ENCODE measurements at places on chromosomes 6 and 20. TPM values are rescaled to one million over a fixed set of nuclear protein-coding genes. Genes with fewer than 3 reads are reported as not detected.

CTAGE9 gene
- total RNA-seq = not detected

SFTA2 gene
- not detected for total RNA-seq

CNBD2 gene
- total RNA-seq = 0.90 TPM

PRPF6 gene
- 73.2 TPM for total RNA-seq

ADGRF5 gene
- 17.6 TPM for total RNA-seq

HEBP2 gene
- 120 TPM for total RNA-seq

PCK1 gene
- 131 TPM for total RNA-seq

DDO gene
- 0.59 TPM for total RNA-seq

GNMT gene
- 2.1 TPM for total RNA-seq

DNA sequence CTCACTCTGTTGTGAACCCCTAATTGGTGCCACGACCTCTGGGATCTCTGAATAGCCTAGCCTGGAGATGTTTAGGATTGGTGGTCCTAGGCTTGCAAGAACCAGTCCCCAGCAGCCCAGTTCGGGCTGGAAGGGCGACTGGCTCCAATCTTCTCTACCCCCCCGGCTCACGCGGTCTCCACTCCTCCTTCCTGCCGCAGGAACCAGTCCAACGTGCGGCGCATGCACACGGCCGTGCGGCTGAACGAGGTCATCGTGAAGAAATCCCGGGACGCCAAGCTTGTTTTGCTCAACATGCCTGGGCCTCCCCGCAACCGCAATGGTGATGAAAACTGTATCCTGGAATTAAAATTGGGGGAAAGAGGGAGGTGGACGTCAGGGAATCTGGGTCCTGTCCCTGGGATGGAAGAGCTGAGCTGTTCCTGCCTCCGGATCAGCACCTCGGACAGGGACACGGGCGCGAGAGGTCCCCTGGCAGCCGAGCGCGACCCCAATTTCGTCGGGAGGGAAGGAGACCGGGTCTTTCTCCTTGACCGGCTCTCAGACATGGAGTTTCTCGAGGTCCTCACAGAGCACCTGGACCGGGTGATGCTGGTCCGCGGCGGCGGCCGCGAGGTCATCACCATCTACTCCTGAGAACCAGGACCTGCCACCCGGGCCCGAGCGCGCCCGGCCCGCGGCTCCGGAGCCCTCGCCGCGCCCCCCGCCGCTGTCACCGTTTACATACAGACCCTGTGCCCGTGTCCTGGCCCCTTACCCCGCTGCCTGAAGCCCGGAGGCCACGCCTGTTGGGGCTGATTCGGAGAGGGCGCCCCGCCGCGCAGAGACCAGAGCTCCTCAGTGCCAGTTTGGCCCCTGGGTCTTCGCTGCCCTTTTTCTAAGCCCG lies 28.2 kb downstream of the SLC12A5 start:
- no peak overlapping the region for H3K27ac ChIP-seq
- H3K4me3 ChIP-seq = no peak overlapping the region
- no peaks in the 10 kb centered on the region for H3K36me3 ChIP-seq
- H3K27me3 ChIP-seq = peaks cover 21% of the 10 kb centered on the region

DNA sequence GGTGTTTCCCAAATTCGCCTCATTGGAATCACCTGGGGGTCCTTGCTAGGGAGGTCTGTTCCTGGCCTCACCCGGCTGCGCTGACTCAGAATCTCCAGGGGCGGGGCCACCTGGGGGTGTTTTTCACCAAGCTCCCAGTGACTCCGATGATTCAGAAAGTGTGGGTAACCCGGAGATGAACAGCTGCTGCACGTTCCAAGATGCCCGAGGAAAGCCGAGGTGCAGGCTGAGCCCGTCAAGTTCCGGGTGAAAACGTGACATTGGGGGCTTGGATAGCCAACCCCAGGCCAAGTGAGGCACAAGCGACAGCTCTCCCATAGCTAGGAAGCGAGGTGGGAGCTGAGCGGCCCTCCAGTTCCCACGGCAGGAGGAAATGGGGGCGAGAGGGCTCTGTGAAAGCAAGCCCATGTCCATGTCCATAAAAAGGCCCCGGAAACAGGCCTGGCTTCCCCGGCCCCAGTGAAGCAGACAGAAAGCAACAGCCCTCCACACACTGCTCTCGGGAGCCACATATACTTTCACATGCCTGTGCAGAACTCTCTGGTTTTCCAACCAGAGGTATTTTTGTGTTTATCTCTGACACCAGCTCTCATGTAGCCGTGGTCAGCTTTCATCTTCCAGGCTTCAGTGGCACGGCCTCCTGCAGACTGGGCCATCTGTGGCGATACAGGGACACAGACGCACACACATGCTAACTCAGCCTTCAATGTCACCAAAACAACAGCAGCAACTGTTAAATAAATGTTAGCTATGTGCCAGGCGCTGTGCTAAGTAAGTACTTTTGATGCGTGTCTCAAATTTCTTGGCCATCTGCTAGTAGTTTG lies 90.7 kb upstream of the CCDC28A start:
- H3K4me3 ChIP-seq = no peak overlapping the region

DNA sequence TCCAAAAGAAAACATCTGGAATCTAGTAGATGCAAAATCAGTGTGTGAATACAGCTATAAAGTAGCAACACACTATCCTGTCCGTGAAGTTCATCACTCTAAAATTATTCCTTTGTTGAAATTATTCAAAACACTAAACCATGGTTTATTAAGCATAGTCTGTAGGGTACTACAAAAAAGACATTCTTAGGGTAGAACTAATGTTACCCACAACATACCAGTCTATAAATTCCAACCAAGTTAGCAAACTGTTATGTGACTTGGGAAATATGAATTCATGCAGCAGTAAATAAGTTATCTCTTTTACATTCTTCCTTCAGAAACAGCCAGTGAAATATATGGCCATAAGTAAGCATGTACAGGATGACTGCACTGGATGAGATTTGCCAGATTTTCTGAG lies 580.3 kb upstream of the ADGRB3 start:
- H3K27me3 ChIP-seq = no peaks in the 10 kb centered on the region
- H3K4me3 ChIP-seq = no peak overlapping the region
- no peaks in the 10 kb centered on the region for H3K4me1 ChIP-seq
- no peak overlapping the region for H3K27ac ChIP-seq

DNA sequence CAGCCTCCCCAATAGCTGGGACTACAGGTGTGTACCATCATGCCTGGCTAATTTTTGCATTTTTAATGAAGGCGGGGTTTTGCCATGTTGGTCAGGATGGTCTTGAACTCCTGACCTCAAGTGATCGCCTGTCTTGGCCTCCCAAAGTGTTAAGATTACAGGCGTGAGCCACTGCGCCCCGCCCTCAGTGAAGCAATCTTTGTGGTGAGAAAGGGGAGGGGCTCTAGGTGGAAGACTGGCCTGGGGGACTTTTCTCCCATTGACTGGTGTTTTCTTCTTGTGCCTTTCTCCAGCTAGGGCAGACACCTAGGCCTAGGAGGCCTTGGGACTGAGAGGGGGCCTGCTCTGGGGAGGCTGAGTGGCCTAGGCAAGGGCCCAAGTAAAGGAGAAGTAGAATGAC lies 84.1 kb downstream of the DNAAF9 start:
- H3K4me1 ChIP-seq = no peaks in the 10 kb centered on the region
- H3K27ac ChIP-seq = no peak overlapping the region

DNA sequence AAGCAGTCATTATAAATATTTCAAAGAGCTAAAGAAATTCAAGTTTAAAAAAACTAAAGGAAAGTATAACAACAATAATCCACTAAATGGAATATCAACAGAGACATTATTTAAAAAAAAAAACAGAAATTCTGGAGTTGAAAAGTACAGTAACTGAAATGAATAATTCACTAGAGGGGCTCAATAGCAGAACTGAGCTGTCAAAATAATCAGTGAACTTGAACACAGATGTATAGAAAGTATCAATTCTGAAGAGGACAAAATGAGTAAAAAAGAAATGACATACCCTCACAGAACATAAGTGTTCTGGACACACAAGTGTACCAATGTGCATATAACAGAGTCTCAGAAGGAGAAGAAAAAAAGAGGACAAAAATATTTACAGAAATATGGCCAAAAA lies 191.6 kb upstream of the RUNX2 start:
- no peaks in the 10 kb centered on the region for H3K36me3 ChIP-seq
- no peak for DNase-seq
- H3K27ac ChIP-seq = no peak overlapping the region
- no peak overlapping the region for H3K4me3 ChIP-seq
- no peaks in the 10 kb centered on the region for H3K27me3 ChIP-seq

DNA sequence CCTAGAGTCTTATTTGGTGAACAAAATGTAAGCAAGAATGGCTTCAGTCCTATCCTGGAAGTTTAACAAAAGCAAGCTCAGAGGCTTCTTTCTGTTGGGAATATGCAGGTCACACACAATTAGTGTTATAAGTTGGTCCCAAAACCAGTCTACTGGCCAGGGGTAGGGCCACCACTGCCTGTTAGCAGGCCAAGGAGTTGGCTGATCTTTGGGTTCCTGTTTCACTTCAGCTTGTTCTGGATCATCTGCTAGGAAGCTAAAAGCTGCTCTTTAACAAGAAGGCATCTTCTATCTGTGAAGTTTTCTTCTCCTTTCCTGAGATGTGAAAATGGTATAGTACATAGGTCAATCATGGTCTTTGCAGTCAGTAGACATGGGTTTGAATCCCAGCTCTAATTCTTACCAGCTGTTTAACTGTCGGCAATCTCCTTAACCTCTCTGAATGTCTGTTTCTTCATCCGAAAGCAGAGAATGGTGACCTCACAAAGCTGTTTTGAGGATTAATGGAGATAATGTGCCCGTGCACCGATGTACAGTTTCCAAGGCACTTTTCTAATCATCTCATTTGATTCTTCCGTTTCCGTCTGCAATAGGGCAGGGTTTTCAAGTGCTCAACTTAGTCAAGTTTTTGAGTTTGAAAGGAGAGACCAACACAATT lies 271.2 kb upstream of the TAB2 start:
- peaks cover 15% of the 10 kb centered on the region for H3K4me1 ChIP-seq
- H3K27me3 ChIP-seq = no peaks in the 10 kb centered on the region
- H3K36me3 ChIP-seq = no peaks in the 10 kb centered on the region
- no peak overlapping the region for H3K4me3 ChIP-seq
- DNase-seq = no peak

DNA sequence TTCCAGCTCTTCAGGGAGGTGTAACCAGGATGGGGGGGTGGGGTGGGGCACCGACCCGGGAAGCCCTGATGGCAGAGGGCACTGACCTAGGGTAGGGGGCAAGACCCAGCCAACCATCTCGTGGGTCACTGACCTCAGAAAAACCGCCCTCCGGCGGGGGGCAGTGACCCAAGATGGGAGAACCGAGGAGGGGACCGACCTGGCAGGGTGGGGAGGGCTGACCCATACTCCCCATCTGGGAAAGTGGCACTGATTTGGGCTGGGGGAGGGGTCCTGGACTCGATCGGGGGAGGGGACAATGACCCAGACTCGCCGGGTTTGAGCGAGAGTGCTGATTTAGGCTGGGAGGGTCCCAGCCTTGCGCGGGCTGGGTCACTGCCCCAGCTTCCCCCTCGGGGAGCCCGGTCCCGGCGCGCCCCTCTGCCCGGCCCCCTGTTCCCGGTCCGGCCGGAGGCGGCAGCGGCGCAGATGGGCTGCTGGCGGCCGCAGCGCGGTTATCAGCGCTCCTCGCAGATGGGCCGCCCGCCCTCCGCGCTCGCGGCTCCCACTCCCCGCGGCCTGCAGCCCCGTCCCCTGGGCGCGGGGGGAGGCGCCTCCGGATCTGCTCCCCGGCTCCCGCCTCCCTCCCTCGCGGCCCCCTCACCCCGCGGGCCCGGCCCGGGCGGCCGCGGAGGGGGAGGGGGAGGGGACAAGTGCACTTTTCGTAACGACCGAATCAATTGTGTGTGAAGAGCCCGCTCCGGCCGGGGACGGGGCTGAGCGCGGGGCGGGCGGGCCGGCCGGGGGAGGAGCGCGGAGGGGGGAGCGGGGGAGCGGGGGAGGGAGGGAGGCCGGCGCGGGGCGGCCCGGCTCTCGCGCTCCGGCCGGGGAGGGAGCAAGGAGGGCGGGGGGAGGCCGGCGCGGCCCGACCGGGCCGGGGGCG lies 2.2 kb downstream of the NOL4L start:
- H3K27ac ChIP-seq = peak overlapping the region; percentile 62
- H3K27me3 ChIP-seq = no peaks in the 10 kb centered on the region
- no peak for DNase-seq
- no peaks in the 10 kb centered on the region for H3K4me1 ChIP-seq
- peak overlapping the region; percentile 15 for H3K4me3 ChIP-seq

GRCh38 chr20:50267041-50267865 lies 76.6 kb downstream of the CEBPB start:
- H3K27ac ChIP-seq = peak overlapping the region; percentile 83
- H3K4me1 ChIP-seq = peaks cover 18% of the 10 kb centered on the region
- no peaks in the 10 kb centered on the region for H3K36me3 ChIP-seq
- DNase-seq = peak; percentile 73

GRCh38 chr6:139544701-139545057 lies 170.2 kb upstream of the CITED2 start:
- H3K27ac ChIP-seq = no peak overlapping the region
- peaks cover 5% of the 10 kb centered on the region for H3K4me1 ChIP-seq
- no peaks in the 10 kb centered on the region for H3K36me3 ChIP-seq

DNA sequence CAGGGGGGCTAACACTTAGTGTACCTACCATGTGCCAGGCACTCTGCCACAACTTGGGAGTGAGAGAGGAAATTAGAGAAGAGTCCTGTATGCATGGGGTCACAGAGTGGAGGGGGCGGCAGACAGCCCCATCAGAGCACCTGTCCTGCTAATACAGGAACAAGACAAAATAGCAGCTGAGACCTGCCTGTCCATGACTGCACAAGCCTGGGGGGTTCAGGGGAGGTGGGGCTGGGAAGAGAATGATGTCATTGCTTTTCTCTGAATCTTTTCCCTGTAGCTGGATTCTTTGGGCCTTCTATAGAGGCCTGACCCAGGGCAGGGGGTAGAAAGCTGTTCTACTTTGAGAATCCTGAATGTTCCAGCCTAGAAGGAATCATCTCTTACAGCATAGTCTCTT lies 37.4 kb downstream of the FOXP4 start:
- H3K27me3 ChIP-seq = no peaks in the 10 kb centered on the region
- no peak overlapping the region for H3K4me3 ChIP-seq
- no peak for DNase-seq
- peaks cover 57% of the 10 kb centered on the region for H3K4me1 ChIP-seq
- H3K27ac ChIP-seq = no peak overlapping the region
- H3K36me3 ChIP-seq = no peaks in the 10 kb centered on the region

GRCh38 chr20:1945660-1946059 lies 48.2 kb downstream of the PDYN start:
- no peak overlapping the region for H3K4me3 ChIP-seq
- no peak overlapping the region for H3K27ac ChIP-seq
- H3K27me3 ChIP-seq = no peaks in the 10 kb centered on the region

DNA sequence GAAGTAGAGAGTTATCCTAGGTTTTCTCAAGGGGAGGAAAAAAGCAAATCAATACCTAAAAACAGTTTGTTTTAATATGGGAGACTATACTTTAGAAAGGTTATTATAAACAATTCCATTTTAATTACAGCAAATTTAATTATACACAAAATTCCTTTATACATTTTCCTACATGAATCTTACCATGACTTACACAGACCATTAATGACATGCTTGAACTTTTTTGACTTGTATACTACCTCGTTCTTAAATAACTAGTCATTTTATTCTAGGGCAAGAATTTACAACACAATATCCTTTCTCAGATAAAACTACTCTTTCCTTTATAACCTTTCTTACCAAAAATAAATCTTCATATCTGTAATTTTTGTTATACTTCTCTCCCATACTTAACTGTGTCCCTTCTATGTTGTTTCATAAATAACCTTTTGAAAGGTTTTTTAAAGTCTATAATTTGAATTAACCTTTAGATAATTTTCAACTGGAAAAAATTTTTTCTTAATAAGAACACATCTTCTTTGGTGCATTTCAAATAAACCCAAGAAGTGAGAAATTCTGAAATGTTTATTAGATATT lies 729.4 kb downstream of the TENT5A start:
- H3K36me3 ChIP-seq = no peaks in the 10 kb centered on the region
- no peaks in the 10 kb centered on the region for H3K27me3 ChIP-seq
- H3K27ac ChIP-seq = no peak overlapping the region
- no peak for DNase-seq

GRCh38 chr6:1395941-1396908 lies 6.8 kb downstream of the FOXF2 start:
- no peak for DNase-seq
- H3K27me3 ChIP-seq = no peaks in the 10 kb centered on the region
- no peak overlapping the region for H3K4me3 ChIP-seq
- peaks cover 10% of the 10 kb centered on the region for H3K4me1 ChIP-seq
- H3K36me3 ChIP-seq = no peaks in the 10 kb centered on the region

Measured in tibial nerve (tissue), 4 donors.